ENCODE measurements at places on chromosomes 16 and 17.

DNA sequence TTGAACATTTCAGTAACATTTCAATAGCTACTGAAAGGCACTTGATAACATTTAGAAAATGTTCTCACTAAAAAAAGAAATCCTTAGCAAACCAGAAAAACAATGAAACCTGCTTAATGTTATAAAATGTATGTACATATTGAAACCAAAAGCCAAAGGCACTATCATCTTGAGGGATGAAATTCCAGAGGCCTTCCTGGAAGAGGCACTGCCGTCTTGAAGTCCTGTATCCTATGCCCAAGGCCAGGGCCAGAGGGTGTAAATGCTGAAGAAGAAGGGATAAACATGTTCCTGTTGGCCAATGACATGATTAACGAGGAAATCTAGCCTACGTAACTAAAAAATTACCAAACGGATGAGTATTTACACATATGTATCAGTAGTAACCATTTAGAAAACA lies 57.0 kb upstream of the DNAH17 start:
- DNase-seq: no peak

DNA sequence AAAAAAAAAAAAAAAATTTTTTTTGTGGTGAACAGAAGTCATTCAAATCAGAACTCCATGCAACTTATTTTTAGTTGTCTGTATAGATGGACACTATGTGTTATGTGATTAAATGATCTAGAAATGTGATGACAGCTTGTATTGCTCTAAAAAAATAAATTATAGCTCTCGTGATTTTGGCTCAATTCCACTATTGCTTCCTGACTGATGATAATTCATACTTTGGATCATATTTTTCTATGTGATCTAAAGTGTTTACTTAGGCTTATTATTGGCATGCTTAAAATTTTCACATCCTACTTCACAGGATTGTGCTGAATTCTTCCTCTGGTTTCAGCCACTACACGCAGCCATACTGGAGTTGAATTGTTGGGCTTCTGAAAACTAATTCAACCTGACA lies 76.8 kb downstream of the RPGRIP1L start:
- DNase-seq: no peak

DNA sequence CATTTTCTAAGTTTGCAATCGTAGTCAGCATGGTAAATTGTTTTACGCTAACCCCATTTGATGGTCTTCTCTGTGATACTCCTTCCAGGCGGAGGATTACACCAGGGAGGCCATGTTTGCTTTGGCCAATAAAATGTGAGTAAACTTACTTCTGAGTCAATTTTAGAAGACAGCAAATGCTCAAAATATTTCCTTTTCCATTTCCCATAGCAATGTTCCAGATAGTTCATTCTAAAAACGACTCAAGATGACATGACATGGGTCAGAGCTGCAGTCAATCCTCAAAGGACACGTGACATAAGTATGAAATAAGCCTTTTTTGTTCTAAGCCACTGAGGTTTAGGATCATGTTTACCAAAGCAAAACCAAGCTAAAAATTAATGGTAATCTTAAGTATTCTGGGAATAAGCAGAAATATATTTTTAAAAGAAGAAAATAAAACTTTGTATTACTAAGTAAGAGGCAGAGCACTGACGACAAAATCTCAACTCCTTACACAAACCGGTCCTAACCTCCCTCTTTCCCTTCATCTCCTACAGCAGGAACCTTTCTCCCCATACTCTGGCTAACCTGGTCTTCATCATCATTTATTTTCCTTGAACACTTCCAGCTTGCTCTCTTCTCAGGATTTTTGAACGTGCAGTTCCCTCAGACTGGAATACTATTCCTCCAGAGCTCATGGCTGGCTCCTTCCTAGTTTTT lies 266.2 kb downstream of the CEP112 start:
- DNase-seq: no peak

DNA sequence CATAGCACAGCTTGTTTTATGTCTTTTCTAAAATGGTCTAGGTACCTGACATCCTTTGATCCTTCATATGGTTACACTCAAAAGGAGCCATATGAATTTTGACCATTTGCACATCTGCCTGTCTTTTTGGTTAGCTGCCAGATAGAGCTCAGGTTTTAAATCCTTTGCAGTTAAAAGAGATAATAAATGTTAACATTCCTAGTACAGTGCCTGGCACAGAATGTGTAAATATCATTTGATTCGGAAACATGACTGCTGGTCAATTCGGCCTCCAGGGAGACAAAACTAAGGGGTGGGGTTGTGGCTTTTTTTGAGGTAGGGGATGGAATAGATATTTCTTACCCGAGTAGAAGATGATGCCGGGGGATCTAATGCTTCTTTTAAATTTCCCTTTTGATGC lies 64.2 kb downstream of the FTO start:
- DNase-seq: no peak

DNA sequence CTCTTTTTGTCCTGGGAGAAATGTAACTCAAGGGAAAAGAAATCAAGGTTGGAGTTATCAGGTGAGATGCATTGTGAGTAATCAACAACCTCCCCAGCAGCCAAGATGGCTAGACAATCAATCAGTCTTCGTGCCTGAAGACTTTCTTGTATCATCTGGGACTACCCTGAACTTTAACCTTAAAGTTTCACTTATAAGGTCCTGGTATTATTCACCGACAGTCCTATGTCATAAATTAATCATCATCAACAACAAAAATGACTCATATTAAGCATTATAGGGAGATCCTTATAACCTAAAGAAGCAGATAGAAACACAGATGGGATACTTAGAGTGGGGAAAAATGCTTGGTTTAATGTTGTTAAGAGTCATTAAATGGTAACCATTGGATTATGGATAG lies 7.7 kb upstream of the TEKT3 start:
- no peak for DNase-seq

- DNase-seq: no peak
These were observed 4.7 kb downstream of the RFNG start for GRCh38 chr17:82046903-82047302.

- DNase-seq: no peak
These were observed 10.6 kb downstream of the ZSCAN10 start for GRCh38 chr16:3088450-3088849.

- no peak for DNase-seq
These were observed 6.4 kb downstream of the CYB561 start for GRCh38 chr17:63439687-63440086.

- no peak for DNase-seq
These were observed 79.6 kb upstream of the TEKT1 start for GRCh38 chr17:6910987-6911603.

DNA sequence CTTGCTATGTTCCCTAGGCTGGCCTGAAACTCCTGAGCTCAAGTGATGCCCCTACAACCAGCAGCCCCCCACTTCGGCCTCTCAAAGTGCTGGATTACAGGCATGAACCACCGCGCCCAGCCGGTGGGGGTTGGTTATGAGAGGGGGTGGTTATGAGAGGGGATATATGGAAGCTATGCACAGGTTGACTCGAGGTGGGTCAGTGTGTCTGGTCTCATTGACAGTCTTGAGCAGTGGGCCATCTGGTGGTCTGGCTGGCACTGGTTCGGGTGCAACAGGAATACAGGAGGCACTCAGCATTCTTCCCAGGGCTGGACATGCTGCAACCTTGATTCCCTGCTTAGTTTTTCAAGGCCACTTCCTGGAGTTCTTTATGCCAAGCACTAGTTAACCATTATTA lies 5.6 kb upstream of the STX1B start:
- DNase-seq: no peak

GRCh38 chr17:72182371-72182873 lies 61.6 kb downstream of the SOX9 start:
- no peak for DNase-seq

GRCh38 chr17:49552070-49552751 lies 23.5 kb upstream of the NXPH3 start:
- DNase-seq: no peak

DNA sequence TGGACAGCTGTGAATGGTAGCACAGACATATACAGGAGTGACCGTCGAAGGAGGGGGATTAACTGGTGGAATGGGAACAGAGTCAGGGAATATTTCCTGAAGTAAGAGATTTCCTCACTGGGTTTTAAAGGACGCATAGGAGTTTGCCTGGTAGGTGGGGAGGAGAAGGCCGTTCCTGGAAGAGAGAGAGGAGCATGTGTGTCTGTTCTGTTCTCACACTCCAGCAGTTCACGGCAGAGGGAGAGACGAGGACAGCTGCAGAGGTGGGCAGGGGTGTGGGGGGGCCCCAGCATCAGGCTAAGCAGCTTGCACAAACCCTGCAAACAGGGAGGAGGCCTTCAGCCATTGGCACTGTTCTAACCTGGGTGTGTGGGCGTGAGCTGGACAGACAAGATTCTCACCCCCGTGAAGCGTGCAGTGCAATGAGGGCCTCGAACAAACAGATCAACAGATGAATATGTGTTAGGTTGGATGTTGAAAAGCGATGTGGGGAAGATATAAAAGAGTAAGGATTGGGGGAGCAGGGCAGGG lies 85.3 kb upstream of the GSE1 start:
- no peak for DNase-seq

DNA sequence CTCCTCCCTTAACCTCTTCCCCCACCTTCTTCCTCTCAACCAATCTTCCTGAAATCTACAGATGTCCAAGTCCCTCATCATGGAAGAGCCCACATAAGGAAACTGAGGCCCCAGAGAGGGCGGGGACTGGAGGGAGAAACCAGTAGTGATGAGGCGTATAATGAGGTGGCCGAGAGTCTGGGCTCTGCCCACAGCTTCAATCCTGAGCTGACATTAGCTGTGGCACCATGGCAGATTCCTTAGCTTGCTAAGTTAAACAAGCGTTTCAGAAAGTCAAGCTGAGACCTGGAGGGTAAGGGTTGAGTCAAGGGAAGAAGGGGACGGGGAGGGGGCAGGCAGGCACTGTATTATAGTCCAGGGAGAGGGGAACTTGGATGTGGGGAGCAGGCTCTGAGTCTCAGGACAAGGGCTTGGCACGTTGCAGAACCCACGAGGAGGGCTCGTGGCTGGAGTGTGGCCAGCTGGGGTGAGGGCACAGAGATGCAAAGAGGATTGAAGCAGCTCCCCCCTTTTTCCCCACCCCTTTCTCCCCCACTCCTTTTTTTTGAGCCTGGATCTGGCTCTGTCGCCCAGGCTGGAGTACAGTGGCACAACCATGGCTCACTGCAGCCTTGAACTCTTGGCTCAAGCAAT lies 13.3 kb downstream of the ARHGAP23 start:
- no peak for DNase-seq

DNA sequence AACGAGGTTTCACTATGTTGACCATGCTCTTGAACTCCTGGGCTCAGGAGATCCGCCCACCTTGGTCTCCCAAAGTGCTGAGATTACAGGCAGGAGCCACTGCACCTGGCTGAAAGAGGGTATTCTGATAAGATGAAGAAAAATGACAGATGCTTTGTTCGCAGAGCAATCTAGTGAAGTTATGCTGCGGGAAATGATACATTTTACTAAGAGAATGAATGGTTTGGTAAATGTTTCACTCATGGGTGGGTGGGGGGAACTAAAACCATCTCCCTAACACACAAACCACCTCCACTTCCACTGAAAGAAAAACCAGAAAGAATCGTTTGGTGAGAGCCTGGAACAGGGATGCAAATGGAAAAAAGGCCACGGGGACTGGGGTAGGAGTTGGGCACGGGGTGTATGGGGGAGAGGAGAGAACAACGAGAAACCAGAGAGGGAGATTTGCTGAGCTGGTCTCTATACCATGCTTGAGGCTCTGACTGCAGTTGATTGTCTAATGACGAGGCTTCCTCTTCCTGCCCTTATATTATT lies 19.0 kb upstream of the XYLT2 start:
- DNase-seq: no peak

- DNase-seq: no peak
These were observed 85.3 kb upstream of the PLCG2 start for GRCh38 chr16:81693744-81694303.

- no peak for DNase-seq
These were observed 26.0 kb upstream of the ERN1 start for GRCh38 chr17:64155751-64156544.
